NCI-H1092 treated with DMSO at 0.1 percent for 48 hours (cell line): ENCODE measurements at places on chromosomes 5 and 9.

GRCh38 chr5:139378101-139378825 lies 4.8 kb downstream of the SLC23A1 start:
- DNase-seq, result no peak

DNA sequence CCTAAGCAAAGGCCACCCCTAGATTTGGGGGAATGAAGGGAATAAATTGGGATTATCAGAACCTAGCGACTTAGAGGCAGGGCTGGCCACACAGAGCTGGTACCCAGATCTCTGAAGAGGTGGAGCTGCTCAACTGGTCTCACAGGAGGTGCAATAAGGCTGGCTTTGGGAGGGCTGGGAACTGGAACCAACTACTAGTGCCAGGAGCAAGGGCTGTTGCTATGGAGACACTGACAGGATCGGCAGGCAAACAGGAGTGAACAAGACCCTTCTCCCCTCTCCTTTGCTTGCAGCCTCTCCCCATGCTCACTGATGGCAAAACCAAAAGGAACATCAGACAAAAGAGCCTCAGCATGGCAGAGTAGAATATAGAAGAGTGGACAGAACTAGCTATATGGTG lies 17.0 kb upstream of the WHRN start:
- DNase-seq, result peak; percentile 25

- DNase-seq, result no peak
Observed at GRCh38 chr5:9766581-9766980, 136.4 kb upstream of the TAS2R1 start.

- no peak for DNase-seq
Observed at GRCh38 chr9:96649620-96650324, 5.3 kb downstream of the PRXL2C start.

- DNase-seq, result no peak
Observed at GRCh38 chr5:53569453-53569852, 9.0 kb downstream of the NDUFS4 start.

GRCh38 chr9:87853302-87853701 lies 29.4 kb upstream of the SPATA31E1 start:
- DNase-seq, result no peak

DNA sequence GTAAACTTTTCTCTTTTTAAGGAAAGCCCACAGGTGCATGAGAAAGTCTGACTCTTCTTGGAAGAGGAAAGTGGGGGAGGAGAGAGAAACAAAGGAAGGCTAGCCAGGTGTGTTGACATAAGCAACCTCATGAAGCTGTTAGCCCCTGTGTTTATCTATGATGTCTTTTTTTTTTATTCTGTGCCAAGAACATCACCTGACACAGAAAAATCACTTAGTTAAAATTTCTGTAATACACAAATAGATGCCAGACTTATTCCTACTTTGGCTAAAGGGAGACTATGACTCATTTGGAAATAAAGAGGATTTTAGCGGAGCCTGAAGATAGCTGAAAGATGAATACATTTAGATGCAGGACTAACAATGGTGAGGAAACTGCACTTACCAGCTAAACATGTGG lies 58.3 kb downstream of the BAAT start:
- peak; percentile 86 for DNase-seq

DNA sequence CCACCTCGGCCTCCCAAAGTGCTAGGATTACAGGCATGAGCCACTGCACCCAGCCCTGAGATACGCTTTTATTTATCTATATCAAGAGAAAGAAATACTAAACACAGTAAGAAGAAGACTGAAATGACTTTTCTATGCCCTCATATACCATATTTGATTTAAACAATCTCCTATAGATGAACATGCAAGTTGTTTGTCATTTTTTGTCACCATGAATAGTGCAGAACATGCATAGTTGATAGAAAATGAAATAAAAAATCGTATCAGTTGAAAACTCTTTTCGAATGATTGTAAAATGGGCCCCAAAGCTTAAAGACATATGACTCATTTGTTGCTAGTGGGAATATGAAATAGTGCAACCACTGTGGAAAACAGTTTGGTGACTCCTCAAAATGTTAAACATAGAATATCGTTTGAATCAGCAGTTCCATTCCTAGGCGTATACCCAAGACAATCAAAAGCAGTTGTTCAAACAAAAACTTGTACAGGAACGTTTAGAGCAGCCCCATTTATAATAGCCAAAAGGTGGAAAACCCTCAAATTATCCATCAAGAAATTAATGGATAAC lies 61.4 kb upstream of the ANKH start:
- no peak for DNase-seq

GRCh38 chr9:3664044-3664443 lies 138.2 kb upstream of the RFX3 start:
- no peak for DNase-seq

- DNase-seq, result peak; percentile 27
Observed at GRCh38 chr5:95822043-95822541, 434 bp downstream of the GLRX start.

DNA sequence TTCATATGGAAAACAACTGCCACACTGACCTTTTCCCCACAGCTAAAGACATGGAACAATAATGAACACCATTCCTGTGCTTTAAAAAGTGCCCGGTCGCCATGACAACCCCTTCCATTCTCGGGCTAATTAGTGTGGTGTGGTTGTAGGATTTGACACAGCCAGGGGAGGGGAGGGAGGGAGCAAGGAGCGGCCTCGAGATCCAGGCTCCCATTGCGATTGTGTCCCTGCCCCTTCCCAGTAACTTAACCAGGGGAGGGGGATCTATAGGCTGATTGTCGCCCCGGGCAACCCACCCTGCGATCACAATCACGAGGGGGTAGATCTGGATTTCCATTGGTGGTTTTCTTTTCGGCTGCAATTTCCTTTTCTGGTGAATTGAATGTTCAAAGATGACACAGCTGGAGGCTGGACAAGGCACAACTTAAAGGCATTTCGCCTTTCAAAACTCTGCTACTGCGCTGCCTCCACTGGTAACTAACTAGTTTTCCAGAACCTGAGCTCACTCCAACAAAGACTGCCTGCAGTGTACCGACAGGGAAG lies 96.7 kb upstream of the RETREG1 start:
- peak; percentile 67 for DNase-seq

DNA sequence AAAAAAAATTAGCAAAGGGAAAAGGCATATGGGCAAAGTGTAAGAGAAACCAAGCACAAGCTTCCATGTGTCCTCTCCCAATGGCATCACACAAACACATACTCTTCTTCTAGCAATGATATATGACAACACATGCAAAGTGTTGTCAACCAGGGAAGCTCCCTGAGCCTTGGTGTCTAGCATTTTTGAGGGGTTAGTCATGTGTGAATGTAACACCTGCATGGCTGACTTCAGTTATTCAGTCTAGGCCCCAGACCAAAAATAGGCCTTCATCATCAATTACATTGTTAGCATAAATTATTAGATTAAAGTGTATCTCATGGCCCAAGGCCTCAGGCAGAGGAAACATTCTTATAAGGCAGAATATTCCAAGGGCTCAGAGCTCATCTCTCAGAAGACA lies 450.0 kb downstream of the TLE1 start:
- DNase-seq, result no peak

GRCh38 chr9:90044710-90045151 lies 439.9 kb downstream of the GADD45G start:
- DNase-seq, result peak; percentile 71

GRCh38 chr9:131253891-131254491 lies 22.3 kb downstream of the FAM78A start:
- no peak for DNase-seq

DNA sequence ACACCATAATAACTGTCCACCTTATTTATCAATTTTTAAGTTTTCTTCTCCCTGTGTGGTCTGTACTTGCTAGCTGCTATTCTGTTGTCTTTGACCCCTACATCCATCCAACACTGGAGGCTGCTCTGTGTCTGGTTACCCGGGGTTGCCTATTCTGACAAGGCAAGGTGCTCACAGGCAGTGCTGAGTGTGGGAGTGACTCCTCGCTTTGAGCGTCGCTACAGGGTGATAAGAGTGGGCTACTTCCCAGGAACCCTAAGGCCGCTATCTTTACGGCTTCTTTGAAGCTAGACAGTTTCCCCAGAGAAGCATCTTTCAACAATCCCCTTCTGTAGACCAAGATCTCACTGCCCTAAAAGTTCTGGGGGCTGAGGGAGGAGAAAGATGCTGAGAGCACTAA lies 35.3 kb downstream of the NSUN2 start:
- no peak for DNase-seq

DNA sequence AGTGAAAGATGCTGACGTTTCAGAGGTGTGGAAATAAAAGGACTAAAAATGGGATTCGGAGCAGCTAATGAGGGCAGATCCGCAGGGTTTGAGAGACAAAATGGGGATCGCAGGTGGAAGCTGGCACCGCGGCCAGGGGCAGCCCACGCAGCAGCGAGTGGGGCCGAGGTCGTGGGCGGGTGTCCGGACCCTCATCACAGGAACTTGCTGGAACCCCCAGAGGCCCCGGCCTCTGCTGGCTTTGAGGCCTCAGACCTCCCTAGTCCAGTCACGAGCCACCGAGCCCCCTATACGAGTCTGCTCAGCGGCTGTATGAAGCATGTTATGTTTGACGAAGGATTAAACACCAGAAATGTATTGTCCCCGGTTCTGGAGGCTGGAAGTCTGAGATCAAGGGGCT lies 45.8 kb upstream of the FCN1 start:
- DNase-seq, result no peak

GRCh38 chr5:158634714-158635113 lies 465.0 kb downstream of the EBF1 start:
- DNase-seq, result no peak

GRCh38 chr5:124888050-124888506 lies 141.6 kb upstream of the ZNF608 start:
- DNase-seq, result peak; percentile 44

DNA sequence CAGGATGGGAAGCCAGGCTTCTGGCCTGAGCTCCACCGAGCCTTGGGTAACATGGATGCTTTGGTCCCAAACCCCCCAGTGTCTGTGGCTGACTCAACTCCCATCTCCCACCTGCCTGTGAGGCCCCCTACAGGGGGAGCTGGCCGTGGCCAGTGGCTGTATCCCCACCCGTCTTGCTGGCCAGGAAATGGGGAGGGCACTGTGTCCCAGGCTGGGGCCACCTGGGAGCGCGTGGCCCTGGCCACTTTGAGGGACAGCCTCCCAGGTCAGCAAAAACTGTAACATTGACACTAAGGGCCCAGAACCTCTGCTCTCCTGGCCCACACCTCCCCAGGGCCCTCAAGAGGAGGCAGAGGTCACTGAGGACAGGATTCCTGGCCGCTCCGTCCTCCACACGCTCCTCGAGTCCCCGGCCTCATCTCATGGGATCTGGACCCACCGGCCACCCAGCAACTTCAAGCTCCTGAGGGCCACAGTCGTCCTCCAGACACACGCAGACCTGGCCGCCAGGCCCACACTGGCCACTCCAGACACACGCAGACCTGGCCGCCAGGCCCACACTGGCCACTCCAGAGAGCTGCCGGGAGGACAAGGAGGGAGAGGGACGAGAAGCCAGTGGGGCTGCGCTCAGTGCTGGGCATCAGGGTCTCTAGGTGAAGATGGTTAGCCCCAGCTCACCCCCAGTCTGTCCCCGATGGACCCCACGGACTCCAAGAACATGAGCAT lies 44.2 kb downstream of the DBH start:
- no peak for DNase-seq

DNA sequence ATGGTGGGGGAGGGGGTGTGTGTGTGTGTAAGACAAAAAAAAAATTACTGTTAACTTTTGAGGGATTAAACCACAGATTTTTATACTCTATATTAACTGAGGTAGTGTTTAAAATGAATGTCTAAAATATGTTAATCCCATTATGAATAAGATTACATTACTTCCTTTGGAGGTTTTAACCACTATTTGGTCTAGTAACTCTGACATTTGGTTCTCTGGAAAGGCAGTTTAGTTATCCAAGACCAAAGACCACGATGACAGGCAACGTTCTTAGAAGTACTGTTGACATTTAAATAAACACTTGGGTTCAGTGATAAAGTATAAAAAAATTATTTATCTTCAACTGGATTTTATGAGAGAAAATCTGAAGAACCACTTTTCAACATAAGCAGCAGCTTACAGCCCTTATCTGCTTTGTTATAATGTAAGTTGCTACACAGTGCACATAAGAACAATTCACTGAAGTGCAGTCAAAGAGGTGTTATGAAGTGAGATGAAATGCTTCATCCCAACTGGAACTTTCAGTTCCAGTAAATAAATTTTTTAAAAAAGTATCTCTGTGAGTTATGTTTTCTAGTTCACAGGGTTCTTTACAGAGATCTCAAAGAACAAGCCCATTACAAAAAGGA lies 94.5 kb downstream of the OSMR start:
- no peak for DNase-seq

DNA sequence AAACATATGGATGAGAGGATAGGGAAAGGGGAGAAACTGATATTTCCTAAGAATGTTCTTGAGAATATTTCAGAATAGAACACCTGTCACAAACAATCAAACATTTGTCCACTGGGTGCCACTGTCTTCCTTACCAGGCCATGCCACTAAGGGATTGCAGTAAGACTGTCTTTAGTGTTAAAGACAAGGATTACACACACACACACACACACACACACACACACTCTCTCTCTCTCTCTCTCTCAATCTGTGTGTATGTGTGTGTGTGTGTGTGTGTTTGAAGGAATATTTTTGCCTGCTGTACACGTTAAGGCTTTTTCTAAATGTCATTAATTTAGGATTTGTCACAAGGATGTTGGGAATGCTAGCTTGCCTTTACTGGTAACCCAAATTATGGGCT lies 54.4 kb downstream of the CCDC192 start:
- peak; percentile 1 for DNase-seq

- DNase-seq, result no peak
Observed at GRCh38 chr5:149915392-149916260, 29.0 kb downstream of the PDE6A start.

DNA sequence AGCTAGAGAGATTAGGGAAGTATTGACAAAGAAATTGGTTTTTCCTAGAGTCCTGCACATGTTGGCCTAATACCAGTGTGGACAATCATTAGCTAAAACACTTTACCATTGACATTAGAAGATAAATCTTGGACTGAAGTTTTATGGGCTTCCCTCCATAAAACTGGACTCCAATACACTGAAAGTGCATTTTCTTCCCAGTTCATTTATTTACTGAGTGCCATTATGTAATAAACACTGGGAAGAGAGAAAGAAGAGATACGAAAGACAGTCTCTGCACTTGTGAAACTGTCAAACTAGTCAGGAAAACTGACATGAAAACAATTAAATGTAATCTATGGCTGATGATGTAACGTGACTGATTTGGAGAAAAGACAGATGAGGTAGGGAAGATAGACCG lies 539.3 kb downstream of the ZNF608 start:
- no peak for DNase-seq

DNA sequence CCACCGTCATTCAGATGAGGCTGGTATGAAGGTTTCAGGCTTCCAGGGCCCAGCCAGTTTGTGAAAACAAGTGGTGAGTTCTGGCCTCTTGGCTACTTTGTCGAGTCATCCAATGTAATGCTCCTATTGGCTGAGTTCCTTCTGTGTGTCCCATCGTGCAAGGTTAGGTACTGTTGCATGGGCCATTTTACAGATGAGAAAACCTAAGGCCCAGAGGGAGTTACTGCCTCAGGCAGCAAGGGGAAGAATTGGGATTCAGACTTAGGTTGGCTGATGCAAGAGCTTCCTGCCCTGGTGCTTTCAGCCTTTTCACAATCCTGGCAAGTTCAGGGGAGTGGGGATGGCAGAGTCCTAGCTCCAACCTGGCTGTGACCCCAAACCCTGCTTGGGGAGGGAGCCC lies 17.4 kb upstream of the PITX1 start:
- no peak for DNase-seq

GRCh38 chr5:3153906-3154305 lies 402.4 kb upstream of the IRX2 start:
- DNase-seq, result no peak
